ENCODE measurements at places on chromosomes 13 and 19. TPM values are rescaled to one million over a fixed set of nuclear protein-coding genes. Genes with fewer than 3 reads are reported as not detected.

DNA sequence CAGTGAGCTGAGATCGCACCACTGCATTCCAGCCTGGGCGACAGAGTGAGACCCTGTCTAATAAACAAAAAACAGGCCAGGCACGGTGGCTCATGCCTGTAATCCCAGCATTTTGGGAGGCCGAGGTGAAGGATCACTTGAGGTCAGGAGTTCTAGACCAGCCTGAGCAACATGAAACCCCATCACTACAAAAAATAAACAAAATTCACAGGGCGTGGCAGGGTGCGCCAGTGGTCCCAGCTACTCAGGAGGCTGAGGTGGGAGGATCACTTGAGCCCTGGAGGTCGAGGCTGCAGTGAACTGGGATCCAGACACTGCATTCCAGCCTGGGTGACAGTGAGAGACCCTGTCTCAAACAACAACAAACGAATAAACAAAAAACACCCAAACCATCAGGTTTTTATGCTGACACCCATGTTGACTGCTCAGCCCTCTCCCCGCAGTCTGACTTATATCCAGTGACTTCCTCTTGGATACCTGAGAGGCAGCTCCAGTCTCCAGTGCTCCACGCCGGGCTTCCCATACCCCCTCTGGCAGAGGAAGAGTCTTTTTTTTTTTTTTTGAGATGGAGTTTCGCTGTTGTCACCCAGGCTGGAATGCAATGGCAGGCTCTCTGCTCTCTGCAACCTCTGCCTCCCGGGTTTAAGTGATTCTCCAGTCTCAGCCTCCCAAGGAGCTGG is 17.7 kb downstream of the WTIP start:
- no peak overlapping the region for H3K27ac ChIP-seq
- H3K36me3 ChIP-seq: peaks cover 62% of the 10 kb centered on the region
- peaks cover 6% of the 10 kb centered on the region for H3K4me1 ChIP-seq
- H3K4me3 ChIP-seq: no peak overlapping the region
- no peak for DNase-seq
- no peaks in the 10 kb centered on the region for H3K27me3 ChIP-seq

- H3K27me3 ChIP-seq: no peaks in the 10 kb centered on the region
- no peak for DNase-seq
- H3K4me1 ChIP-seq: no peaks in the 10 kb centered on the region
- peaks cover 4% of the 10 kb centered on the region for H3K36me3 ChIP-seq
- H3K4me3 ChIP-seq: no peak overlapping the region
- H3K27ac ChIP-seq: no peak overlapping the region
These were observed 44.9 kb downstream of the ESD start for GRCh38 chr13:46751811-46752635.

DNA sequence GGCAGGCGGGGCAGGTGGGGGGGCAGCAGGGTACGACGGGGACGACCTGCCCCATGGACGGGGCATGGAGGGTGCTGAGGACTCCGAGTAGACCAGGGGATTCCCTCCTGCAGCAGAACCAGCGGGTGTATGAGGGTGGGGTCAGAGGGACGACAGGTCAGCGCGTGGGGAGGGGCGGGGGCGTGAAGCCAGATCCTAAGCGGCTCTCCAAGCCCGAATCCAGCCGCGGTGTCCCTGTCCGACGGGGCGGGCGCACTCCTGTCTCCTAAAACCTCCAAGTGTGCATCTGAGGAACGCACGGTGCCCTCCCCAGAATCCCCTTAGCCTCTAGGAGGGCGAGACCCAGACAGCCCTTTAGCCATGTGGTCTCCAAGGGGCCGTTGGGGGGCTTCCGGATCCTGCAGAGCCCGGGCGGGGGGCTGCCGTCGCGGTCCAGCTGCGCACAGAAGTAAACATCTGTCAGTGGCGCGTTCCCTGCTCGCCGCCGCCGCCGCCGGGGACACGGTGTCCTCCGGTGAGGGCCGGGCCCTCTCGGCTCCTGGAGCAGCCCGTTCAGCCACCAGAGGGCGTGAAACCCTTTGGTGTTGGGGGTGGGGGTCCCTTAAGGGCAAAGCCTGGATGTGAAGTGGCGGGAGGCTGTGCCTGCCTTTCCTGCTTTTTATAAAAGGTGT is 730 bp downstream of the NRTN start:
- no peak for DNase-seq
- H3K36me3 ChIP-seq: no peaks in the 10 kb centered on the region
- peaks cover 37% of the 10 kb centered on the region for H3K27me3 ChIP-seq
- H3K4me1 ChIP-seq: peaks cover 32% of the 10 kb centered on the region
- no peak overlapping the region for H3K27ac ChIP-seq
- no peak overlapping the region for H3K4me3 ChIP-seq

GRCh38 chr19:737591-738093 is 13.3 kb upstream of the MISP start:
- peaks cover 3% of the 10 kb centered on the region for H3K4me1 ChIP-seq
- no peaks in the 10 kb centered on the region for H3K27me3 ChIP-seq
- peaks cover 89% of the 10 kb centered on the region for H3K36me3 ChIP-seq
- no peak overlapping the region for H3K27ac ChIP-seq
- H3K4me3 ChIP-seq: no peak overlapping the region
- DNase-seq: no peak

DNA sequence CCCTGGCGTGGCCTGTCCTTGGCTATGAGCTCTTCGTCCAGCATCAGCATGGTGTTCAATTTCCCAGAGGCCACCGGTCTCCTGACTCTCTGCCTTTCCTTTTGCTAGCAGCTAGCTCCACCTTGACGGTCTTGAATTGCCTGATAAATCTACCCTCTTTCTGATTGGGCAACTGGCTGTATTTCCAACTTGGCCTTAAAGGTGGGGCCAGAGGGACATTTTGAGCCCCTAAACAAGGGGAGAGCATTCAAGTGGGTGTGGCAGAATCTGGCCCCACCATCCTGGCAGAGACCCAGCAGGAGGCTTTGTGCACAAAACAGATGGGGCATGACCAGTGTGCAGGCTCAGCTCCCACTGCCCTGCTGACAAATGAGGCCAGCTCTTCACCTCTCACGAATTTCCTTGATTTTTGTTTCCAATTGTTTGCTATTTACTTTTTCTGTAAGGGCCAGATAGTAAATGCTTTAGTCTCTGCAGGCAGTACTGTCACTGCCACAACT is 148.9 kb upstream of the VSTM2B start:
- H3K4me3 ChIP-seq: no peak overlapping the region
- no peaks in the 10 kb centered on the region for H3K27me3 ChIP-seq
- H3K36me3 ChIP-seq: no peaks in the 10 kb centered on the region

DNA sequence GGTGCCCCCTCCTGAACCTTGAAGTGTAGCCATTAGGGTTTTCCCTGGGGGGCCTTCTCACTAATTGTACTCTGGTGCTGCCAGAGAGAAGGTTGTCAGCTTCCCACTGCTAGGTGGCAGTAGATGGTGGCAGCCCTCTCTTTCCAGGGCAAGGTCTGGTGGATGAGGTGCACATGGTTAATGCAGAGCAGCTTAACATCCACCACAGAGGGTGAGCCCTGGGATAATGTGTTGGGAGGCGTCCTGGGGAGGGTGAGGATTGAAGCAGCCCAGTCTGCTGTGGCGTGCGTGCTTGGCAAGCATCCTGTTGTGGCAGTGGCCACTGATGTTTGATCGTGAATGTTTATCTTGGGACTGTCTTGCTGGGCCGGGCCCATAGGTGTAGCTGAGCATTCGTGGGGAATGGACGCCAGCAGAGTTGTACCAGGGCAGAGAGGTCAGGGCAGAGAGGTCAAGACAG is 5.8 kb downstream of the EGLN2 start:
- DNase-seq: peak; percentile 43
- H3K27me3 ChIP-seq: no peaks in the 10 kb centered on the region
- H3K4me1 ChIP-seq: peaks cover 92% of the 10 kb centered on the region
- peaks cover 80% of the 10 kb centered on the region for H3K36me3 ChIP-seq

DNA sequence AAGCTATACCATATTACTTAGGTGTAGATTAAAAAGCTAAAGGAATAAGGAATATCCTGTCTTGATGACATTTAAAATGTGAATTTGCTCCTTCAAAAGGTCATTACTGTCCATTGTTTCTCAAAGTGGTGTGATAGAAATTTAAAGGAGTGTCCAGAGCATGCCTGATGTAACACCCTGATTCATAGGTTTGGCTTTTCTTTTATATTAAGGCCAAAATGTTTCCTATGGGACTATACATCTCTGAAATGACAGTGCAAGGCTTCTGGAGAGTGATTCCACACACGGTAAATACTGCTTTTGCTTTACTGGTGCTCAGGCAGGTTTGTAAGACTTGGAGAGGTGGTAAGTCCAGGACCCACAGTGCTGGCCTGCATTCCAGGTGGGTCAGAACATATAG is 289.9 kb downstream of the RFC3 start:
- DNase-seq: no peak
- no peak overlapping the region for H3K4me3 ChIP-seq
- no peaks in the 10 kb centered on the region for H3K27me3 ChIP-seq
- H3K36me3 ChIP-seq: no peaks in the 10 kb centered on the region
- no peaks in the 10 kb centered on the region for H3K4me1 ChIP-seq
- no peak overlapping the region for H3K27ac ChIP-seq

GRCh38 chr19:2033825-2034159 is 17.3 kb downstream of the MKNK2 start:
- H3K4me1 ChIP-seq: peaks cover 23% of the 10 kb centered on the region
- no peak overlapping the region for H3K27ac ChIP-seq
- DNase-seq: no peak
- no peaks in the 10 kb centered on the region for H3K27me3 ChIP-seq
- peaks cover 14% of the 10 kb centered on the region for H3K36me3 ChIP-seq
- H3K4me3 ChIP-seq: no peak overlapping the region

DNA sequence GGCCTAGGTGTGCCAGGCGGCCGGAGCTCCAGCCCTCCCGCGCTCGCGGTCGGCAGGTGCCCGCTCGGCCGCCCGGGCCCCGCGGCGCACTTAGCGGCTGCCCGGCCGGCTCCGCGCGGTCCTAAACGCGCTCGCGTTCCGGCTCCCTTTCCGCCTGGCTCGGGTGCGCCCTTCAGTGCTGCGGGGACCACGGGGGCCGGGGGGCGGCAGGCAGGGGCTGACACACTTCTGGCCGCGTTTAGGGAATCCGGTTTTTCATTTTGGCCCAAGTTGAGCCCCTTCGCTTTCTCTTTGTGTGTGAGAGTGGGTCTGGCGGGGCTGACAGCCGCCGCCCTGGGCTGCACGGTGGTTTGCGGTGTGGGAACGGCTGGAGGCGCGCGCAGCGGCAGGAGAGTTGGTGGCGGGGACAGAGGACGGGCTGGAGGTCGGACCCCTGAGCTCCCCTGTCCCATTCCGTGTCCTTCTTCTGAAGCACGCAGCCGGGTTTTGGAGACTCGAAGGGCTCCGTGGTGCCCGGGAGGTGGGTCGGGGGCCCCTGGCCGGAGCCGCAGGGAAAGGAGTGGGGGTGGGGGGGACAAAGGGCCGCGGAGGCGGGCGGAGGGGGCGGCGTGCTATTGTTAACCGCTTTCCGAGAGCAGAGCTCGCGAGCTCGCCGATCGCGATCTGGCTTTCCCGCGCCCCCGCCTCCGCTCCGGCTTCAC is 3.1 kb downstream of the FGF9 start:
- H3K36me3 ChIP-seq: no peaks in the 10 kb centered on the region
- peak; percentile 55 for DNase-seq
- peaks cover 42% of the 10 kb centered on the region for H3K4me1 ChIP-seq

DNA sequence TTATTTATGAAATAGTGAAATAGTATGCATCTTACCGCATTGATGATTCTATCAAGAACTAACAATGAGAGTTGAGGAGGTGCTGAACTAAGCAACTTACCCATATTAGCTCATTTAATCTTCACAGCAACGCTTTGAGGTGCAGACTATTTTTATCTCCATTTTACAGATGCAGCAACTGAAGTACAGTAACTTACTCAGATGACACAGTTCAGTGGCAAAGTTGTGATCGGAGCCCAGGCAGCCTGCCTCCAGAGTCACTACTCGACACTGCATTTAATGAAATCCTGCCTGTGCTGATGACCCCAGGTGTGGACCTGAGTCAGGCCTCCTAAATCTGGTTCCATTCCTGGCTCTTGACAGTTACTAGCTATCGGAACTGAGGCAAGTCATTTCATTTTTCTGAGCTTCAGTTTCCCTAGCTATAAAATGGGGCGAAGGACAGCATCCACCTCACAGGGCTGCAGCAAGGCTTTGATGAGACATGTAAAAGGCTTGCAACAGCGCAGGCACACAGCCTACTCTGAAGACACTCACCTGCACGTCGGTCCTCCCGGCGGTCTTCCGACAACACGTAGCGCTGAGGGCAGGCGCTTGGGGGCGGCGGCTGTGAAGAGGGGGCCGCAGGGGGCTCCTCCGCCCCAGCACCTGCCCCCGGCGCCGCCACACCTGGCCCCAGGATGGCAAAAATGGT is 1.5 kb downstream of the MYPOP start:
- H3K4me3 ChIP-seq: peak overlapping the region; percentile 31
- DNase-seq: no peak
- peaks cover 47% of the 10 kb centered on the region for H3K36me3 ChIP-seq
- no peaks in the 10 kb centered on the region for H3K27me3 ChIP-seq
- peaks cover 24% of the 10 kb centered on the region for H3K4me1 ChIP-seq
- no peak overlapping the region for H3K27ac ChIP-seq

DNA sequence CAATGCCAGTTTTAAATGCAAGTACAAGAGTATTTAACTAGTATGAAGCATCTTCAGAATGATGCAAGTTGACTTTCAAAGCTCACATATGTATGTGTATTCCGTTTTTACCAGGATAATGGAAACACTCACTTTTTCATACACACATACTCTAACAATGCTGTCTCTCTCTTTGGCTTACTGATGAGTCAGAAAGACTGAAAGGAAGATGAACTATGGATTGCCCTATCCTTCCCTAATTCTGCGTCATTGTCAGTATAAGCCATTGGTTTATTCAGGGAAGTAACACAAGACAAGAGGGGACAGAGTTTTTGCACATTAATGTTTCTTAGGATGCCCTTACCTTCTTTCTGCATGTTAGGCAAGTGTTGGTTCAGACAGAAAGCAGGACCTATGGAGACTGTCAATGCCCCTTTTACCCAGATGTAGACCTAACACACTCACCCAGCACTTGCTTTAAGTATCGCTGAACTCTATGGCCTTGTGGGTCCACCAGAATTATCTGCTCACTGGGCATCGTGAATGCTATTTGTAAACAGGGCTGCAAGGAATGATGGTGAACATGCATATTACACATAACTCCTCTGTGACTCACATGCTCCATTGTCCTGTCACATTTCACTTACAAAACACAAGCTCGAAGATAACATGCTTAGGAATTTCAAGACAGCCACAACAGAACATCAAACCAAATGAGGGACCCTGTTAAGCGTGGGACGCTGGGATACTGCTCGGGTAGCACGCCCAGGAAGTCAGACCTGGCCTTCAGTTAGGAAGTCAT is 10.0 kb upstream of the OXGR1 start:
- H3K36me3 ChIP-seq: no peaks in the 10 kb centered on the region
- no peak for DNase-seq
- H3K4me1 ChIP-seq: no peaks in the 10 kb centered on the region
- no peak overlapping the region for H3K4me3 ChIP-seq
- no peaks in the 10 kb centered on the region for H3K27me3 ChIP-seq

- H3K4me1 ChIP-seq: no peaks in the 10 kb centered on the region
- H3K27me3 ChIP-seq: no peaks in the 10 kb centered on the region
- no peak overlapping the region for H3K4me3 ChIP-seq
- H3K36me3 ChIP-seq: no peaks in the 10 kb centered on the region
These were observed 868.9 kb upstream of the SLC10A2 start for GRCh38 chr13:103935117-103935516.

The C19orf33 gene
- total RNA-seq: 12.4 TPM

The NTF4 gene
- not detected for total RNA-seq

The LILRB2 gene
- 0.61 TPM for total RNA-seq

The ZNF625 gene
- 21.9 TPM for total RNA-seq

The CEACAM16 gene
- not detected for total RNA-seq

The TPTE2 gene
- total RNA-seq: 0.10 TPM

The SPACA6 gene
- 2.6 TPM for total RNA-seq

The KCNN1 gene
- total RNA-seq: 14.0 TPM

The FLT3LG gene
- 1.2 TPM for total RNA-seq

The RGL3 gene
- 4.7 TPM for total RNA-seq

The CYP2B6 gene
- total RNA-seq: not detected

The NDFIP2 gene
- total RNA-seq: 33.4 TPM

Data from spinal cord (tissue), 10 donors.